ENCODE measurements at places on chromosomes 5 and 9. TPM values are rescaled to one million over a fixed set of nuclear protein-coding genes. Genes with fewer than 3 reads are reported as not detected.
A peak's percentile ranks its signal among the peaks of the same experiment; 100 is the strongest.

GRCh38 chr5:152372875-152373274, 32.2 kb downstream of the NMUR2 start:
- no peak for DNase-seq

DNA sequence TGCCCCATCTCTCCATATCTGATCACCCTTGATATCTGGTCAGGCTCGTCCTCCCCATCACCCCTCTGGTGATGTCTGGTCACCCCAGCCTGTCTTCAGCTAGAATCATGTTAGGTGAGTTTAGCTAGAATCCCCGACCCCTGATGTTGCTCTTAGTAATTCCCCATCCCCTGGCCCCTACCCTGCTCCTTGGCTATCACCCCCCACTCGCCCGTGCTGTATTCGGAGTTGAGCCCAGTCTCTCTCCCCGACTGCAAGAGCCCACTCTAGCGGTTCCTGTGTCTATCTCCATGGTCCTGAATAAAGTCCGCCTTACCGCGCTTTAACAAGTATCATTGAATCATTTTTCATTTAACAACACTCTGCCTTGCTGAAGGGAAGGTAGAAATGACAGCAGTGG, 33.7 kb downstream of the ADAMTS2 start:
- no peak for DNase-seq

- peak; percentile 65 for DNase-seq
These were observed 1.3 kb upstream of the NFIB start for GRCh38 chr9:14314929-14315874.

The GPR21 gene
- 1.0 TPM for total RNA-seq

The DDX31 gene
- 27.6 TPM for total RNA-seq

The PRLR gene
- total RNA-seq: 2.5 TPM

GRCh38 chr5:72842816-72843215, 26.4 kb downstream of the TNPO1 start:
- DNase-seq: no peak

DNA sequence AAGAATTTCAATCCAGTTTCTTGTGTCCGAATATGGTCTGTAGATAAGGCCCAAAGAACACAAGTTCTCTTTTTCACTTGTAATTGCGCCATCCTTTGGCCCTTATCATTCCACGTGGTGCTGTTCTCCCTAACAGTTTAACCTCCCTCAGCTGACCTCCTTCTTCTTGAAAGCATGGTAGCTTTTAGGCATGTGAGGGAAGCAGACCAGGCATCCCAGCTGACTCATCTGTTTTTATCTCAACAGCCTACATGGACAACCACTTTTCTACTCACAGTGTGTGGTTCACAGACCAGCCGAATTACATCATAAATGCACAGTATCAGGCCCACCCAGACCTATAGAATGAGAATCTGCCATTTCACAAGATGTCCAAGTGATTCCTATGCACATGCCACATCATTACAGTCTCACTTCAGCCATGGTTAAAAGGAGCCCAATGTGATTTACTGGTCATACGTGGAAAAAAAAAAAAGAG, 26.9 kb upstream of the PLIN2 start:
- DNase-seq: no peak
